HFF-Myc (cell line): ENCODE measurements at places on chromosomes 11 and 22.

- DNase-seq, result no peak
These were observed 48.1 kb upstream of the ALKBH3 start for GRCh38 chr11:43832536-43832935.

DNA sequence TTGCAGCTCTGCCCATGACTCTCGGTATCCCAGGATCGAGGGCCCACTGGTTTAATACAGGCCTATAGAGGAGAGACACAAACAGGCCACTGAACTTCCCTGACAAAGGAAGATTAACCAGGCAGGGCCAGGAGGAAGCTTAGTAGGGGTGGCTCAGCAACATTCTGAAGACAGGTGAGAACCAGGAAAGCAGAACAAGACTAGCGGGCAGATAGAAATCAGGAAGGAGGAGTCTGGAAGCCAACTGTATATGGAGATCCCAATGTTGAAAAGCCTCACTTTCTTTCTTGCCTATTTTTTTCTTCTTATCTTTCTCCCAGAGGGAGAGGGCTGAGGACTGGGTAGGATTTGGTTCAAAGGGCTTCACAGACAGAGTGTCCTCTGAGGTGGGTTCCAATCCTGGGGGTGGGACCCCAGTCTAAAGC lies 5.4 kb downstream of the PI4KA start:
- no peak for DNase-seq

DNA sequence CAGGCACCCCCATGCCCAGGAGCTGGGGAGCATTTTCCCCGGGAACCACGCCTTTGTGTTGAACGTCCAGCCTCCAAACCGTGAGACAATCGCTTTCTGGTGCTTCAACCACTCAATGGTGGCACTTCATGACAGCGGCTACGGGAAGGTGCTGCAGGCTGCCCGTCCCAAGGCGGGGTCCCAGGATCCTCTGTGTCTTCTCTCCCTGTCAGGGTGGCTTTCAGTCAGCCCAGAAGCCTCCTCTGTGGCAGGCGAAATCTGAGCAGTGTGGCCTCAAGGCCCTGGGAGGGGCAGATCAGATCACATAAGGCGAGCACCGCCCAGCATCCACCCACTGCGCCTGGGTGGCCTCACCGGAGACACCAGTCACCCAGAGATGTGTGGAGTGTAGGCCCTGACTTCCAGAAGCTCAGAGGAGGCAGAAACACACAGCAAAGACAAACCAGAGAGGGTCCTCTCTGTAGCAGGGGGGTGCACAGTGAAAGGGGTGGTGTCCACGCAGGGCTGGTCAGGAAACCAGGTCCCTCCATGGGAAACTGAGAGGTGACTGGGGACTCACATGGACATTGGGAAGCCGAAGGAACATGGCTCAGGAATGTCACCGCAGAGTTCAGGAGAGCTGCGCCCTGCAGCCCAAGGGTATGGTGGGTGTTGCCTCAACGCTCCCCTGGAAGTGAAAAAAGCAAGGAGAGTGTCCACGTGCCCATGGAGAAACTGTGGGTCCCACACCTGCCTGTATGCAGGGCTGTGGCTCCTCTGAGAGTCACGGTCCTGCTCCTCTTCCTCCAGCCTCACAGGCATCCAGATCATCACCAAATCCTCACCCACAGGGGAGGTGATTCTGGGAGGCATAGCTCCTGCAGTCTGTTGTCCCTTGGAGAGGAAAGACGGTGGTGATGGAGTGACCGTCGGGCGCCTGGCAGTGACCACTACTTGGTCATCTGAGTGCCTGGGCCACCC lies 1420.7 kb downstream of the TBC1D22A start:
- DNase-seq, result no peak

DNA sequence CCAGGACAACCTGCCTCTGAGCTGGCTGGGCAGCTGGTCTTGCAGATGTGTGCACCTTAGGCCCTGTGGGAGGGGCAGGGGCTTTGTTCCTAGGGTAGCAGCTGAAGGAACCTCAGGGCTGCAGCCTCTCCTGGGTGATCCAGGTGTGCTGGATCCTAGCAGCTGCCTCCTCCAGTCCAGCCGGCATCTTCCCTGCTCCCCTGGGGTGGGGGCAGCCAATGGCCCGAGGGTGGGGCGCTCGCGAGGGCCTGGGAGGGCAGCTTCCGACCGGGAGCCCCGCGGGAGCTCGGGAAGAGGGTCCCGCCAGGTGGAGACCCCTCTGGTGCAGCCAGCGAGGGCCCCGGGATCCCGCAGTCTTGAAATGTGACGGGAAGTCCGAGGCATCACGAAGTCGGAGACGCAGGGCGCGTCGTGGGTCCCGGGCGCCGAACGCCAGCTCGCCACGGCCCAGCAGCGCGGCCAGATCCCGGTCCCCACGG lies 1.7 kb downstream of the IFITM1 start:
- DNase-seq, result no peak

GRCh38 chr22:37267135-37267587 lies 15.1 kb upstream of the CYTH4 start:
- DNase-seq, result no peak

DNA sequence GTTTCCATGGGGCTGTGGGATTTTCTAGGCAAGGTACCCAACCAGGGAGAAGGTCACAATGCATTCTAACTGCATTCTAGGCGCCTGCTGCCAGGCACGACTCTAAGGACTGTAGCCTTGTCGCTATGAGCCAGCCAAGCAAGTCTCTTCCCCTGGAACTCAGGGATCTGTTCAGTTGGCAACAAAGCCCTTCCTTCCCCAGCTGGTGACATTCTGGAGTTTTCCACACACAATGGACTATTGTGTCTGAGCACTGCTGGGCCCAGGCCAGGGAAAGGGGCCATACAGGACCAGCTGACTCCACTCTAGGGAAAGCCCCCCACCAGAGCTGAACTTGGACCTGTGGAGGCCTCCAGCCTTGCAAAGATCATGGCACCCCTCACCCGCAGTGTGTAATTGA lies 116.8 kb downstream of the RRAS2 start:
- no peak for DNase-seq

- no peak for DNase-seq
These were observed 809.2 kb downstream of the TBC1D22A start for GRCh38 chr22:47571616-47572015.

DNA sequence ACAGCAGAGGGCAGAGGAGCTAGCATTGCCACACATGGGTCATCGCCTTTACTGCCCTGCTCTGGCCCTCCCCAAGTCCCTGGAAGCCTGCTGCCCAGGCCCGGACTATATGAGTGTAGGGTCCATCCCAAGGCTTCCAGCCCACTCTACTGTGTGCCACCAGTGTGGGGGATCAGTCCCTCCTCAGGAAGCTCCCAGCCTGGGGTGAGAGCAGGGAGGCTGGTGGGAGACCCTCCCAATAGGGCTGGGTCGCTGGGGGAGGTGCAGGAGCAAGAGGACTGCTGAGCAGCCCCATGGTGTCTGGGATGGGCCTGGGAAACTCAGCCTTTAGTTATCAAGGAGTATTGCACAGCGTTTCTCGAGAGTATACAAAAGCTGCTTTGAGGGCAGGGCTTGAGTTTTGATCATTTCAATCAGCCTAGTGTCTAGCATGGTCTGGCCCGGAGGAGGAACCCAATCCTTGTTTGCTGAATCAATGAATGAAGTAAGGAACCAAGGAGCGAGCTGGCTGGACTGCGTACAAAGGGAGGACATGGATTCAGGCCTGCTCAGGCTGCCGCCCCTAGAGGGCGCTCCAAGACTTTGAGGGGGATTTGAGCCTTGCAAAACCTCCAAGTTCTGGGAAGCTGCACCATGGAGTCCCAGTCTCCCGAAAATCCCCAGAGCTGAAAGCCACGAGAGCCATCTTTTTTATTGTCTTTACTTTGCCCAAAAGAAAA lies 89.0 kb upstream of the PARVA start:
- DNase-seq, result peak; percentile 90

DNA sequence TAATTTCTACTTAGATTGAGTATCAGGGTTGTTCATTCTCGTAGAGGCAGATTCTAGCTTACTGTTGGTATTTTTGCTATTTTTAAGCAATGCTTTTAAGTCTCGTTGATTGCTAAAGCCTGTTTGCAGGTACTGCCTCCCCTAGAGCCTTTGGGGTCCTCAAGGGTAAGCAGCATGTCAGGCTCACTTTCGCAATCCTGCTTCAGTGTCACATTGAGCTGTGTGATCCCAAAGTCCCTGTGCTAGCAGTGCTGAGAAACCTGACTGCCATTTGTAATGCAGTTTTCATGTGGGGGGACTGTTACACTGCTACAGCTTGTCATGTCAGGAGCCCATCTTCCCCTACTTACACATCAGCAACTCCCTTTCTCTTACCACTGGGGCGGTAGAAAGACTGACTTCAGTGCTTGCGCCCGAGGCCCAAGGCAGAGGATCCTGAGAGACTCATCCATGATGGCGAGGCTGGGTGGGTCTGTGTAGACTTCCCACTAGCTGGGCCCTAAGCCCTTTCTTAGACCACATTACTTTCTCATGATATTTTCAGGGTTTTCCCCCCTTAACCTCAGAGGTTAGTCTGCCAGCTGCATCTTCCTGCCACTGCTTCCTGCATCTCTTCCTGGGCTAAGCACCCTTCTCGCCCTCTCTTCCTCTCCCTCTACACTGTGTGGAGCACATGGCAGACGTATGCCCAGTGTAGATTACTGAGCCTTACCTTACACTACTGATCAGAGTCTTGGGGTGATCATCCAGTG lies 40.8 kb upstream of the ST14 start:
- DNase-seq, result no peak

- DNase-seq, result no peak
These were observed 13.6 kb downstream of the TP53I11 start for GRCh38 chr11:44936951-44937543.

GRCh38 chr11:13016415-13016814 lies 7.3 kb downstream of the RASSF10 start:
- no peak for DNase-seq

- DNase-seq, result no peak
These were observed 17.7 kb downstream of the HTR3A start for GRCh38 chr11:113992459-113993110.

DNA sequence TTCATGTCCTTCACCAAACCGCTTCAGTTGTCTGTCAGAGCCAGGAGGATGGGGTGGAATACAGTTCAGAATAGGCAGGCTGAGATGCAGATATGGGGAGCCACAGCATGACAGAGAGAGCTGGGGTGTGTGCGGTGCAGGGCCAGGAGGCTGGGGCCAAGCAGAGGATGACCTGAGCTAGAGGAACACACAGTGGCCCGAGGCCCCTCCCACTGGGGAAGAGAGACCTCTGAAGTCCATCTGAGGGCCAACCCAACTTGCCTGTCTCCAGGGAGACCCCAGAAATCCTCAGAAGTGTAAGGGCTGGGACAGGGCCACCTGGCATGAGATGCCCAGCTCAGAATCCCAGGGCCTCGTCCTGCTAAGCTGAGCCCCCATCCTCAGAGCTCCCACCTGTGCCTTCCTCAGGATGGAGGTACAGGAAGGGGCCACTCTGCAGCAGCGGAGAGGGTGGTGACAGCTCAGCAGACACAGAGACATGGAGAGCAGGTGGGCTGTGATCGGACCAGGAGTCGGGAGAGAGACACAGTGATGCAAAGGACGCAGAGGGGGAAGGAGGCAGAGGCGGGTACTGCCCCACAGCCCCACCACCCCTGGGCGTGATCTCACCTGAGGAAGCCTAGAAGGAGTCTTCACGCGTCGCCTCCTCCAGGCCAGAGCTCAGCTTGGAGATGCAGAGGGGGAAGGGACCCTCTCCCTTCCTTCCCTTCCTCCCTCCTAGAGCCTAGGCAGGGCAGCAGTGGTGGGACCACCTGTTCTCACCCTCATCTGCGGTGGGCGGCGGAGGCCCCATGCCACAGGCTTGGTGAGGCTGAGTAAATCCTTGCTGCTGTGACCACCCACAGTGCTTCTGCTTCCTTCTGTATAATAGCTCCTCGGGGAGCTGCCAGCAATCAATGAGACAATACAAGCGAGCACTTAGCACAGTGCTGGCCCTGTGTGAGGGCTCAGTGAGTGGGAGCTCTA lies 9.1 kb upstream of the TUB start:
- no peak for DNase-seq

DNA sequence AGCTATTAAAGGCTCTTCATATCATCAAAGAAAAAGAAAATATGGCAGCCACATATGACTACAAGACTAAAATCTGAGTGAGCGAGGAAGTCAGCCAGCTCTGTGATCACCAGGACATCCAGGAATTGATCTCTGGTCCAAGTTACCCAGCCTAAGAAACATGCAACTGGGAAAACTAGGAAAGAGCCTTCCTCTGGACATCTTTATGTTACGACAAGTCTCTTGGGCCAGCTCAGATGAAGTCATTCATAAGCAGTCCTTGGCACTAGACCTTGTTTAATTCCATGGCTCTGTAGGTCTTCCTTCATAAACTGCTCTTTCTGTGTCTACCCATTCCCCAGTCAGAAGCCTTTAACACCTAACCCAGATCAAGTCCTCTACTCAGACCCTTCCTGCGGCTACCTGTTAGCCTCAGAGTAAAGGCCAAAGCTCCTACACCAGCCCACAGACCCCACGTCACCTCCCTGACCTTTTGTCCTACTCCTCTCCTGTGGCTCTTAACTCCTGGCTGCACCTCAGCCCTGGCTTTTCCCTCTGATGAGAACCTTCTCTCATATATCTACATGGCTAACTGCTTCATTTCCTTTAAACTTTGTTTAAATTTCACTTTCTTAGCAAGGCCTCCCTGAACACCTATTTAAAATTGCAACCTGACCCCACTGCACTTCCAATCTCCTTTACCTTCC lies 134.0 kb downstream of the KIF18A start:
- no peak for DNase-seq

DNA sequence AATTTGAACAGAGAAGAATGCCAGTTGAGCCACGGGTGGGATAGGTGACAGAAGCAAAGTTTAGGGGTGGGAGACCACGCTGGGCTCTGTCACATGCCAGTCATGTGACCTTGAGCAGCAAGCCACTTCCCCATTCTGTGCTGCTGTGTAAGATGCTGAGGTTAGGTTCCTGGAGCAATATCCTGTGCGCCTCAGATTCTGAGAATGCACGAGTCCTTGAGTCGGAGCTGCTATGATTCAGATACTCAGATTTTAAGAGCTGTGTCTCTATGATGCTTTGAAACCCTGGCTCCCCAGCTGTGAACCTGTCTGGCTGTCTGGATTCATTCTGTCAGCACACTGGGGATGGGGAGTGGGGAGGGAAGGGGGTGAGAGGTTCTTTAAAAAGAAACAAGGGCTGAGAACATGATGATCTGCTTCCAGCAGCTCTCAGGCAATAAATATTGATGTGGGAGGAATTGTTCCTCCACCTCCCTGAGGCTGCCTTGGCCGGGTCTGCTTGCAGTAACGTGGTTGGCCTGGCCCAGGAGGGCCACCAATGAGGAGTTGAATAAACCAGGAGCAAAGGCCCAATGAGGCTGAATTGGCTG lies 24.0 kb downstream of the SLCO2B1 start:
- DNase-seq, result no peak

DNA sequence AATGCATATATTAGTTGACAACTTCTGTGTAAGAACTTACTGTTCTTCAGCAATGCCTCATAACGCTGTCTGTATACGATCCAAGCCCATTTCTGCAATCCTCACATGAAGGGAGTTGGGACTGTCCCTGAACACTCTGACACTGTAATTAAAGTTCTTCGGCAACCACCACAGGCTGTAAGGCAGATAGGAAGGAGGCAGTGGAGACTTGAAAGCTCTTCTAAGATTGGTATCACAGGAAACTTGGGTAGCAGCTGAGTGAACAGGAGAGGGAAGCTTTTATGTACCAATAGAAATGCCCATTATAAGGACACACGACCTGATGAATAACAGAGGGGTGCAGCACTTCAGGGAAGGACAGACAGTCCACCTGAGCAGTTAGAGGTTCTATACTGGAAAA lies 12.0 kb upstream of the GAB2 start:
- no peak for DNase-seq
